ENCODE measurements at places on chromosomes 1 and 21. TPM values are rescaled to one million over a fixed set of nuclear protein-coding genes. Genes with fewer than 3 reads are reported as not detected.

GRCh38 chr1:169110689-169111447, 4.4 kb downstream of the ATP1B1 start:
- H3K4me1 ChIP-seq: peaks cover 86% of the 10 kb centered on the region
- H3K4me3 ChIP-seq: peak overlapping the region; percentile 97
- H3K36me3 ChIP-seq: peaks cover 16% of the 10 kb centered on the region
- peak overlapping the region; percentile 98 for H3K27ac ChIP-seq
- no peak for DNase-seq
- H3K27me3 ChIP-seq: no peaks in the 10 kb centered on the region

- no peak overlapping the region for H3K4me3 ChIP-seq
- no peak for DNase-seq
- H3K36me3 ChIP-seq: no peaks in the 10 kb centered on the region
These were observed 120.2 kb downstream of the MRPL39 start for GRCh38 chr21:25487046-25487594.

- no peaks in the 10 kb centered on the region for H3K4me1 ChIP-seq
- no peak for DNase-seq
These were observed 187.9 kb downstream of the VAV3 start for GRCh38 chr1:107776900-107777663.

DNA sequence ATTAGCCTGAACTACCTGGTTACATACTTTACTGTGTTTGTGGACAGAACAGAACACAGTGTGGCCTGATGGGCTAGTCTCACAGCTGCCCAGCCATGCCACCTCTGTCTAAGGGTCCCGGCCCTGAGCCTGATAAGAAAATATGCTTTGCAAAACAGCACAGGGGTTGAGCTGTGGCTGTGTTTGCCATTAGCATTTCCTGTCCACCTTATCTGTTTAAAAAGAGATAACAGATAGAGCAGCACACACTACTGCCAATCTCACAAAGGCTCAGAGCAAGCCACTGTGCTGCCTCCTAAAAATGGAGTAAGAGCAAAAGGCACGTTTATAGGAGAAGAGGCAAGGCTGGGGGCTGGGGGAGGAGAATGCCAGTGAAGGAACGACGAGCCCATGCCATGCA, 95.0 kb downstream of the SUSD4 start:
- no peaks in the 10 kb centered on the region for H3K36me3 ChIP-seq
- no peaks in the 10 kb centered on the region for H3K27me3 ChIP-seq
- H3K4me3 ChIP-seq: no peak overlapping the region
- DNase-seq: no peak

DNA sequence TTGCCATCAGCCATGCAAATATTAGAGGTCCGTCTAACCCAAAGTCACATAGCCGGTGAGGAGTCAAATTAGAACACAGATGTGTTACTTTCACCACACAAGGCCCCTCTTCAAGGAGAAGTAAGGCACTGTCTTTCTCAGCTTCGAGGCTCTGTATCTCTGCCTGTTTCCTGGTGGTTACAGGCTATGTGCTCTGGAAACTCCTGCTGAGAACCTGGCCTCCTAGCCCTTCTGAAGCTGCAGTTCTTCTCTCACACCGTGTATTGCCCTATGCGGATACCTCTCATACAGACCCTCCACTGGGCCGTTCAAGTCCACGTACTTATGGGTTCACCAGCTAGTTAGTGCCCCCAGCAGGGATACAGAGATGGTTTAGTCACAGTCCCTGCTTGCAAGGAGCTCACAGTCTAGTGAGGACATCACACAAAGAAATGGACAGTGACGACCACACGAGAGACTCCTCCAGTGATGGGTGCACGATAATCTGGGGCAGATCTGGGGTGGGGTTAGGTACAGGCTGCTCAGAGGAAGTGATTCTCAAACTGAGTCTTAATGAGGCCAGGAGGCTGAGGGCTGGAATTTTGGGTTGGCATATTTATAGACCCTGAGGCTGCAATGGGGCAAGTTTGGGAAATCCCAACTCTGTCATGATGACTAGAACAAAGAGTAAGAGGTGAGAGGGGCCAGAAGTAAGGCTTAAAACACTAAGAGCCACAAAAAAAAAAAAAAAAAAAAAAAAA, 22.8 kb upstream of the ELOA start:
- H3K4me3 ChIP-seq: no peak overlapping the region
- H3K36me3 ChIP-seq: no peaks in the 10 kb centered on the region
- no peaks in the 10 kb centered on the region for H3K27me3 ChIP-seq
- DNase-seq: no peak
- H3K27ac ChIP-seq: no peak overlapping the region

- no peaks in the 10 kb centered on the region for H3K27me3 ChIP-seq
- no peak overlapping the region for H3K4me3 ChIP-seq
- peaks cover 10% of the 10 kb centered on the region for H3K4me1 ChIP-seq
- no peaks in the 10 kb centered on the region for H3K36me3 ChIP-seq
- DNase-seq: no peak
These were observed 47.9 kb upstream of the EDN2 start for GRCh38 chr1:41532206-41532975.

Gene FCRL5
- total RNA-seq: 0.50 TPM

GRCh38 chr1:5347726-5348125, 644.5 kb downstream of the NPHP4 start:
- H3K4me1 ChIP-seq: no peaks in the 10 kb centered on the region
- peaks cover 53% of the 10 kb centered on the region for H3K27me3 ChIP-seq
- H3K4me3 ChIP-seq: no peak overlapping the region
- no peaks in the 10 kb centered on the region for H3K36me3 ChIP-seq
- no peak for DNase-seq

DNA sequence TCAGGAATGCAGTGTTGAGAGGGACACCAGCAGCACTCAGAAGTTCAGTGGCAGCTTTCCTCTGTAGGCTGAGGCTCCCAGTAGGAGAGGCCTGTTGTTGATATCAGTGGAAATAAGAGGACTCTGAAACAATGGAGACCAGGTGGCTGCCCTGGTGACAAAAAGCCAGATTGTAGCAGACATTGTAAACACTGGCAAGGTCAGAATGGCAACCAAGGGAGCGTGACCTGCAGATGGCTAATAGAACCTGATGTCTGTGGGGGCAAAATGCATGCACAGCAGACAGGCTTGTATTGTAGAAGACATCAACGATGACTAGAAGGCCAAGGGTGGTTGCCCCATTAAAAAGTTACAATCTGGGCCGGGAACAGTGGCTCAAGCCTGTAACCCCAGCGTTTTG, 53.1 kb upstream of the GPR37L1 start:
- H3K27ac ChIP-seq: no peak overlapping the region
- no peak for DNase-seq
- H3K4me3 ChIP-seq: no peak overlapping the region
- H3K4me1 ChIP-seq: no peaks in the 10 kb centered on the region

Gene RGS18
- total RNA-seq: 3.6 TPM

DNA sequence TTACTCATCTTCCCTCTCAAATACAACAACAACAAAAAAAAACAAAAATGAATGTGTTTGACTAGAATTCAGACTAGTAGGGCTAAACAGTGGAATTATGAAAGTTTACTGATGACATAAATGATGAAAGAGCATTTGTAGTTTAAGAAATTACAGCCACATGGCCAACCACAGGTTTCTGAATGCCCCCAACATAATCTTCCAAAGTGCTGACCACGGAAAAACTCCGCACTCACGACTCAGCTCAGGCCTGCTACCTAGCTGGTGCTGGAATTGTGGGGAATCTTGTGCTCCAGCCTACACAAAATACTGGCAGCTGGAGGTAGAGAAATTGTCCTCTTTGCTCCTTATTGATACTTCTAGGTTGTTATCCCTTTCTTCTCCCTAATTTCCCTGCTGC, 23.6 kb upstream of the TBX15 start:
- H3K27ac ChIP-seq: no peak overlapping the region
- H3K4me3 ChIP-seq: no peak overlapping the region
- H3K27me3 ChIP-seq: no peaks in the 10 kb centered on the region
- no peaks in the 10 kb centered on the region for H3K36me3 ChIP-seq
- H3K4me1 ChIP-seq: peaks cover 17% of the 10 kb centered on the region

- no peaks in the 10 kb centered on the region for H3K4me1 ChIP-seq
- no peak for DNase-seq
- no peaks in the 10 kb centered on the region for H3K27me3 ChIP-seq
- H3K4me3 ChIP-seq: no peak overlapping the region
- no peak overlapping the region for H3K27ac ChIP-seq
- H3K36me3 ChIP-seq: no peaks in the 10 kb centered on the region
These were observed 34.4 kb upstream of the COP1 start for GRCh38 chr1:176241385-176242015.

Gene TMEM81
- total RNA-seq: 1.0 TPM

DNA sequence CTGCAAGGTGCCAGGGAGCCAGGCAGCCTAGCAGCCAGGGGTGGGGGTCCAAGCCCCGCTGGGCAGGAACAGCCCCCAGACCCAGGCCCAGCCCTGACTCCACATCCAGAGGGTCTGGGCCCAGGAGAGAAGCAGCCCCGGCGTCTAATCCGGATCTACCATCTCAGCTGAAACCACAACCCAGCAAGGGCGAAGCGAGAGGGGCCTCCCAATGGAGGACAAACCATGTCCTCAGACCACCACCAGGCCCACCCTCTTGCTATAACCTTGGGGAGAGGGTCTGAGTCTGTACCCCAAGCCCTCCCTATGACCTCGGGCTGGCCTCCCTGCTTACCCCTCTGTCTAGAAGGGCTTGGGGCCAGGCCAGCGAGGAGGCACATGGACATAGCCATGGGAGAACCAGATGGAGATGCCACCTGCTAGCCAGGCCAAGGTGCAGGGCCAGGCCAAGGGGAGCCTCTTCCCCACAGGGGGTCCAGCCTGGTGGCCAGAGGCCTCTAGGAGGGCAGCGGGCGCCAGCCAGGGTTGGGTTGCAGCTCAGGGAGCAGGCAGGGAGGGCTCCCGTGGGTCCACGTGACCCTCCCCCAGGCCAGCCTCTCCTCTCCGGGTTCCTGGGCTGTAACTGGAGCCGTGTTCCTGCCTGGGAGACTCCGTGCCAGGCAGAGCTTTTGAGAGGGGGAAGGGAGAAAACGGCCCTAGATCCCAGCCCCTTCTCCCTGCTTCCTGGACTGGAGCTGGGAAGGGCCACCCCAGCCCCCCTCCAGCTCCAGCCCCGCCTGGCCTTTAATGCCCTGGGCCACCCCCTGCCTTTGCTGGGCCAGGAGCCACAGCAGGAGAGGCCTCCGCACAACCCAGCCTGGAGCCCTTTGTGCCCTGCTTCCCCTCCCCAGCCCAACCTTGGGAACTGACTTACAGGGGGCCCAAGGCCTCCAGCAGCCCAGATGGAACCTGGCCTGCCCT, 2.5 kb downstream of the WNT9A start:
- DNase-seq: no peak
- peak overlapping the region; percentile 64 for H3K4me3 ChIP-seq
- H3K36me3 ChIP-seq: no peaks in the 10 kb centered on the region
- peaks cover 6% of the 10 kb centered on the region for H3K27me3 ChIP-seq
- H3K27ac ChIP-seq: peak overlapping the region; percentile 89
- H3K4me1 ChIP-seq: peaks cover 89% of the 10 kb centered on the region

DNA sequence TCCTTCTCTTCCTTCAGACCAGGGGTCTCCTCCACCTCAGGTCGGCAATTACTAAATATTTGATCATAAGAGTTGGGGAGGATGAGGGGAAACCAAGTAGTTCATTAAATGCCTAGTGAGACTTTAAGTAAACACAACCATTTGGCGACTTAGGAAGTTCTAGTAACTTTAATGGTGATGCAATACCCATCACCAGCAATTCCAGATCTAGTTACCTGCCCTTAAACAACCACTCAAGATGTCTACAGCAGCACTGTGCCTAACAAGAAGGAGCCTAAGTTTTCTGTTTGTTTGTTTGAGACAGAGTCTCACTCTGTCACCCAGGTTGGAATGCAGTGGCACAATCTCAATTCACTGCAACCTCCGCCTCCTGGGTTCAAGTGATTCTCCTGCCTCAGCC, 56.6 kb upstream of the L1TD1 start:
- no peak overlapping the region for H3K4me3 ChIP-seq
- no peaks in the 10 kb centered on the region for H3K27me3 ChIP-seq
- peaks cover 4% of the 10 kb centered on the region for H3K36me3 ChIP-seq
- no peaks in the 10 kb centered on the region for H3K4me1 ChIP-seq
- H3K27ac ChIP-seq: no peak overlapping the region
- DNase-seq: no peak

GRCh38 chr1:202017749-202018467, 7.5 kb downstream of the ELF3 start:
- H3K27me3 ChIP-seq: no peaks in the 10 kb centered on the region
- H3K4me1 ChIP-seq: no peaks in the 10 kb centered on the region
- DNase-seq: no peak

- no peak for DNase-seq
- no peaks in the 10 kb centered on the region for H3K36me3 ChIP-seq
- H3K4me1 ChIP-seq: no peaks in the 10 kb centered on the region
- no peak overlapping the region for H3K4me3 ChIP-seq
- no peaks in the 10 kb centered on the region for H3K27me3 ChIP-seq
- H3K27ac ChIP-seq: no peak overlapping the region
These were observed 322.5 kb downstream of the AJAP1 start for GRCh38 chr1:4976859-4977440.

Gene FMO4
- 1.2 TPM for total RNA-seq

Gene GBP2
- total RNA-seq: 138 TPM

DNA sequence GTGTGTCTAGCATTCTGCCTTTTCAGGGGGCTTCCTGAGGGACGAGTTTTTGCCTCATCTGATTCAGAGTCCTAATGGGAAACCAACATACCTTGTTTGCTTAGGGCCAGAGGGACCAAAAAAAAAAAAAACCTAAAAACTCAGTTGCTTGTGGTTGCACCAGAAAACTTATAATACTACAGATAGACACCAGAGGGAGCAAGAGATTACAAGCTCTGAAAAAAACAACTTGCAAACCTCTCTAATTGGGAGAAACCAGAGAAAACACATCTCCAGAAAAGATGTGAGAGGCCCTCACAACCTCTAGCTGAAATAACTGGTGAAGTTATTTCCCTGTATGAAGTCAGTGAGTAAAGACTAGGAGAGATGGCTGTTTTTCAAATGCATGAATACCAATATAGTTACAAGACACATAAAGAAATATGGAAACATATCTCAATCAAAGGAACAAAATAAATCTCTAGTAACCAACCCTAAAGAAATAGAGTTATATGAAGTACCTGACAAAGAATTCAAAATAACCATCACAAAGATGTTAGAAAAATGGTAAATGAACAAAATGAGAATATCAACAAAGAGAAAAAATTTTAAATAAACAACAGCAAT, 233.7 kb upstream of the NFIA start:
- H3K4me1 ChIP-seq: no peaks in the 10 kb centered on the region
- DNase-seq: no peak
- H3K36me3 ChIP-seq: no peaks in the 10 kb centered on the region
- H3K27me3 ChIP-seq: no peaks in the 10 kb centered on the region
- no peak overlapping the region for H3K27ac ChIP-seq

- H3K36me3 ChIP-seq: no peaks in the 10 kb centered on the region
- no peak overlapping the region for H3K4me3 ChIP-seq
- no peak for DNase-seq
- no peaks in the 10 kb centered on the region for H3K4me1 ChIP-seq
These were observed 359.1 kb downstream of the BARHL2 start for GRCh38 chr1:90357995-90358394.

Gene TFF2
- total RNA-seq: not detected

Gene FABP3
- 14.6 TPM for total RNA-seq
